Stimulated activated CD8-positive, alpha-beta memory T cell treated with anti-CD3 and anti-CD28 coated beads, Interleukin-7, amount 100 ng/mL, for 4 hours (primary cell): ENCODE measurements at places on chromosomes 5 and 9.

DNA sequence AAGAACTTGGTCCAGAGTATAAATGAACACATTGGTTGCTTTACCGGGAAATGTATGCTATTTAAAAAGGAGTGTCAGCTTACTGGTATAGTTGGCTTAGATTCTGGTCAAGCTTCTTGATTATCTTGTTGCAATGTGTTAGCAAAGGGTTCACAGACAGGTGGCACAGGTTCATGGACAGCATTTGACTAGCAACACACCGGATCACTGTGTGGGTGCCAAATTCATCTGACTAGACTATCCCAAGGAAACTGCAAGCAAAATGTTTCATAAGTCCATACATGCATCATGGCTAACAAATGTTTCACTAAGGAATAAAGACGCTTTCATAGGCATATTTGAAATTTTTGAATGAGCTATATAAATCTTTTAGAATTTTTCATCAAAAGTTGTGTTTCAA is 274.1 kb downstream of the PLK2 start:
- no peak for DNase-seq

GRCh38 chr9:137589441-137590122 is 730 bp downstream of the ZMYND19 start:
- DNase-seq: no peak

GRCh38 chr5:100401149-100401548 is 134.0 kb upstream of the FAM174A start:
- no peak for DNase-seq

GRCh38 chr5:82163452-82164175 is 114.5 kb downstream of the RPS23 start:
- no peak for DNase-seq

GRCh38 chr9:10003047-10003446 is 609.8 kb downstream of the PTPRD start:
- DNase-seq: no peak

- DNase-seq: no peak
Measured at GRCh38 chr9:100990605-100991381, 37.7 kb upstream of the PLPPR1 start.

DNA sequence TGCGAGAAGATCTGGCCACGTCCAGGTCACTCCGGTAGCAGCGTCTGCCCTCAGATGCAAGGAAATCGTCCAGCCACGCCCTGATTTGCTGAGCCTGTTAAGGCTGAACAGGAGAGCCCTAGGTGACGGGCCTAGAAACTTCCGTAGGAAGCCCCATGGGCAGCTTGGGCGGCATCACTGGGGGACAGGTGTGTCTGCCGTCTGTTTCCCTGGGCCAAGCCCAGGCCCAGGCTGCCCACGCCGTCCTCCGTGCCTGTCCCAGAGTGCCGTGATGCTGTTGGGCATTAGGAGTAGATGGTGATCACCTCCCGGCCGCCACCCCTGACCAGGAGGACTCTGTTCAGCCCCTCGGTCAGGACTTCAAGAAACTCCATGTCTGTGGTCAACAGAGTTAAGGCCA is 43.5 kb downstream of the NKD2 start:
- no peak for DNase-seq

DNA sequence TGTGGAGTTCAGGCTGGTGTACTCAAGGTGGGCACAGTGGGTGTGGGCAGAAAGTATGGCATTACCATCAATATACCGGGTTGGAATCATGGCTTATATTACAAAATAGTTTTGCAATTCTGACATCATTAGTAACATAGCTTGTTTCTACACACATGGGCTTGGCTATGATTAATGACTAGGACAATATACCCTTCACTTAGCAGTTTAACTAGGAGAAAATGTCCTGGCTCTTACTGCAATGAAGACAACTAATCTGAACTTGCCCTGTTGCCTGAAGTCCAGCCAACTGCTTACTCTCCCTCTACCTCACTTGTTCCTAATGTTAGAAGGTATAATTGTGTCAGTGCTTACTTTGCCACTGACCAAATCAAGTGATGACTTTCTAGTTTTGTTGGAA is 612.5 kb downstream of the EFNA5 start:
- no peak for DNase-seq

DNA sequence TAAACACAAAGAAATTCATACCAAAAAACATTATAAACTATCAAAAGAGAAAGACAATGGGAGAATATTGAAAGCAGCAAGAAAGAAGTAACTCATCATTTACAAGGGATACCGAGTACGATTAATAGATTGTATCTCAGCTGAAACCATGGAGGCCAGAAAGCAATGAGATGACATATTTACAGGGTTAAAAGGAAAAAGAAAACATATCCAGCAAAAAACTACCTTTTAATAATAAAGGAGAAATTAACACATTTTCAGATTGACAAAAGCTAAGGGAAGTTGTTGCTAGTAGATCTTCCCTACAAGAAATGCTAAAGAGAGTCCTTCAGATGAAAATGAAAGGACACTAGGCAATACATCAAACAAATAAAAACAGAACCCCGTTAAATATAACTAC is 364.8 kb upstream of the TNC start:
- DNase-seq: no peak

- no peak for DNase-seq
Measured at GRCh38 chr9:89878003-89878411, 273.2 kb downstream of the GADD45G start.

DNA sequence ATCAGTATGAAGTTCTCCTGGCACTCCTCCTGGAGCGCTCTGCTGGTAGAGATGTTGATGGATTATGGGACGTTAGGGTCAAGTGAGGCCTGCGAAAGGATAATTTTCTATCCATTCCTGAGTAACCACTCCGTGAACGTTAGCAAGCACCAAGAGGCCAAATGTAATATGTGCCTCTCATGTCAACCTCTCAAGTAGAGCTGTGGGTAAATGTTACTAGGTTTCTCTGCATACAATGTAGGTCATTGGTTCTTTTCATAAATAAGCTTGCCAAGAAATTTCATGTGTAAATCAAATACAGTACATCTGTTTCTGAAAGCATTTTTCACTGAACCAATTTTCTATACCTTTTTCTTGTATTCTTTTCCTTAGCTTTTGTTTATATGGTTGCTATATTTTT is 126.3 kb downstream of the KDM4C start:
- DNase-seq: no peak

DNA sequence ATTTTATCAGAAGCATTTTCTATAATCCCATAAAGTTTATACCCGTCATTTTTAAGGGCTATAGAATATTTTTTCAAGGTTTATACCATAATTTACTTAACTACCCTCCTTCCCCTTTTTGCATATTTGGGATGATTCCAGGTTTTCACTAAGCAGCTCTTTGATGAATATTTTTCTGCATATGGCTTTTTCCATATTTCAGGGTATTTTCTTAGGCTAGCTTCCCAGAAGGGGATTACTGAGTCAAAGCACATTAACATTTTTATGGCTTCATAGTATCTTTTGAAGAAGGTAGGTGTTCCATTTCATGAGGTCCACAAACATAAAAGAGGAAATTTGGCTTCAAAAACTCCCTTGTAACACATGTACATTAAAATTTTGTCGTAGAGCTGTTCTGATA is 14.6 kb upstream of the COL15A1 start:
- DNase-seq: no peak

DNA sequence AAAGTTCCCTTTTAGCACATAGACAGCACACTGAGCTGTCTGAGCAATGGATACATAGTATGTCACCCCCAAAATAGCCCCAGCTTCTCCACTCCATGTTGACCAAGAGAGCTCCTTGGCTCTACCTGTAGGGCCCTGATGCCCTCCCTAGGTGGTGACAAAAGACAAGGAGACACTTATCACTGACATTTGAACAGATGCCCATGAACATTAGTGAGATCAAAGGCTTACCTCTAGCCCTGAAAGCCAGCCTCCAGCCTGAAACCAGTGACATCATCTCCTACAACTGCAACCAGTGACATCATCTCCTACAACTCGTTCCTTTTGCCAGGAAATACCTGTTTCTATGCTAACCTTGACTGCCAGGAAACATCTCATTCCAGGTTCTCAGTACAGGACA is 122.7 kb downstream of the FSTL4 start:
- no peak for DNase-seq
